ENCODE measurements at places on chromosomes 1 and 21. TPM values are rescaled to one million over a fixed set of nuclear protein-coding genes. Genes with fewer than 3 reads are reported as not detected.

DNA sequence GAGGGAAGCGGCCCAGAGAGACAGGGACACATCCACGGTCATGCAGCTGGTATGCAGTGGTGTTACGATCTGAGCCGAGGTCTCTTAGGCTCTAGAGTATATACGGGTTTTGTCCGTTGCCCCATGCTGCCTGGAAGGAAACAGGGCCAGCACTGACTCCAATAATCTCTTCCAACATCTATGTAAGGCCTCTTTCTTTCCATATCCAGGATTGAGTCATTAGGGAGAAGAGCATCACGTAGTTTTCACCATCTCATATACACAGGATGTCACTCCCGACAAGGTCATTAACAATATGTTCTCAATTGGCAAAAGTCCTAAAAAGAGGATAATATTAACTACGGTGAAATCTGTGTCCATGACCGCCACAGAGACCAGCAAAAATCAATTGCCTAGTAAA, 4.4 kb downstream of the C8B start:
- DNase-seq = no peak

DNA sequence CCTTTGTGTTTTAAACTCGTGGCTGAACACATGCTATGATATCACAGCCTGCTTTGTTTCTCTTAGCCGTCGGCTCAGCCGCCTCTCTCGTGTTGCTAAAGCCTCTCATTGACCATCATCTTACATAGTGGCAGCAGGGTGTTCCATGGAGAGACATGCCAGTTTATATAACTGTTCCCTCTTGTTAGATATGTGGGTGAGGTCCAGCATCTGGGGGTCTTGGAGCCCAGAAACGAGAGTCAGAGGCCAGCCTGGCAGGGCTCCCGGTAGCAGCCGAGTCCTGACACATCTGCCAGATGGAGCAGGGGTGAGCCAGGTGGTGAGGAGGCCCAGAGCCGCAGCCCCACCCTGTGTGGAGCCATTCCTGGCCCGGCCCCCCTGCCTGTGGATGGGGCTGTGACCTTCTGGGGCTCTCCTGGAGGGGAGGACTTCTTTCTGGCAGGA, 11.9 kb downstream of the PODN start:
- DNase-seq = peak; percentile 72

GRCh38 chr1:233244183-233244582, 51.3 kb downstream of the PCNX2 start:
- no peak for DNase-seq

DNA sequence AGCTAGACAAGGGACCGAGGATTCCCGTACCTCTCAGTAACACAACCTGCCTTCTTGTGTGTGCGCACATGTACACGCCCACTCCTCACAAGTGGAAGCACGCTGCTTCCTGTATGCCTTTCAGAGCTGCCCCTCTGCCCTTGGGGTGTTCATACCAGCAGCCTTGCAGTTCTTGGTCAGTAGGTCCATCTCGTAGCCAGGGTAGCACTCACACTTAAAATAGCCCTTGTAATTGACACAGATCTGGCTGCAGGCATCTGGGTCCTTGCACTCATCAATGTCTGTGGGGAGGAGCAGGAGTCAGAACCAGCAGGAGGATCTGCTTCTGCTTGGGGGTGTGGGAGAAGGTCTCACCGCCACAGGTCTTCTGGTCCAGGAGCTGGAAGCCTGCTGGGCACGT, 32.6 kb upstream of the MAGOH start:
- DNase-seq = no peak

- peak; percentile 84 for DNase-seq
Observed at GRCh38 chr1:214660900-214661299, 57.9 kb downstream of the CENPF start.

- DNase-seq = no peak
Observed at GRCh38 chr1:37948841-37949240, 2.0 kb upstream of the INPP5B start.

The ERICH3 gene
- not detected for total RNA-seq

The SYT14 gene
- 1.0 TPM for total RNA-seq

The PLA2G2C gene
- not detected for total RNA-seq
